ENCODE measurements at places on chromosomes 7 and 10.

DNA sequence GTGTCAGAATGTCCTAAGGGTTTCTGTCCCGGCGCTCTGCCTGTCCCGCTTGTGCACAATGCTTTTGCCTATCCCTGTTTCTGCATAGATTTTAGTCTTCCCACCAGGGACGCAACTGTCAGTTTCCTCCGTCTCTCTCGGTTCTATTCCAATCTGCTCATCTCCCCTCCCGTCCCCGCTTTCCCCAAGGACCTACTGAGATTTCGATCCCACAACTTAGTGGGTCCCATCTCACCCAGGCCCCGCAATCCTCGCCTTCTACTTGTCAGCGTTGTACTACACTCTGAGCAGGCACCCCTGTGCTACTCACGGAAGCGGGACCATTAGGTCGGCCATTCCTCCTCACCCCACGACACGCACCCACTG lies 519 bp upstream of the ZNF655 start:
- no peak for DNase-seq

DNA sequence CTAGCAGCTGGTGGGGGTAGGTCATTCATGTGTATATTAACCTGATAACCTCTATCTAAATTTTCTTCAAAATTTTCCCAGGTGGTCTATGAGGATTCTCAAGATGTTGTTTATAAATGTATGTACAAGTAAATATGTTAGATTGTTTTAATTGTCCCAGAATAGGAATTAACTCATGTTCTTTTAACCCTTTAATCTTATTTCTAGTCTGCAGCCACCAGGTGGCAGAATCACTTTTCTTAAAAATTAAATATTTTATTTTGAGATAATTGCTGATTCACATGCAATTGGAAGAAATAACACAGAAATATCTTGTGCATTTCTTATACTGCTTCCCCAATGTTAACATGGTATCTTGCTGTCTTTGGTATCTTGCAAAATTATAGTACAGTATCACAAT lies 589.5 kb downstream of the ARL4A start:
- no peak for DNase-seq

DNA sequence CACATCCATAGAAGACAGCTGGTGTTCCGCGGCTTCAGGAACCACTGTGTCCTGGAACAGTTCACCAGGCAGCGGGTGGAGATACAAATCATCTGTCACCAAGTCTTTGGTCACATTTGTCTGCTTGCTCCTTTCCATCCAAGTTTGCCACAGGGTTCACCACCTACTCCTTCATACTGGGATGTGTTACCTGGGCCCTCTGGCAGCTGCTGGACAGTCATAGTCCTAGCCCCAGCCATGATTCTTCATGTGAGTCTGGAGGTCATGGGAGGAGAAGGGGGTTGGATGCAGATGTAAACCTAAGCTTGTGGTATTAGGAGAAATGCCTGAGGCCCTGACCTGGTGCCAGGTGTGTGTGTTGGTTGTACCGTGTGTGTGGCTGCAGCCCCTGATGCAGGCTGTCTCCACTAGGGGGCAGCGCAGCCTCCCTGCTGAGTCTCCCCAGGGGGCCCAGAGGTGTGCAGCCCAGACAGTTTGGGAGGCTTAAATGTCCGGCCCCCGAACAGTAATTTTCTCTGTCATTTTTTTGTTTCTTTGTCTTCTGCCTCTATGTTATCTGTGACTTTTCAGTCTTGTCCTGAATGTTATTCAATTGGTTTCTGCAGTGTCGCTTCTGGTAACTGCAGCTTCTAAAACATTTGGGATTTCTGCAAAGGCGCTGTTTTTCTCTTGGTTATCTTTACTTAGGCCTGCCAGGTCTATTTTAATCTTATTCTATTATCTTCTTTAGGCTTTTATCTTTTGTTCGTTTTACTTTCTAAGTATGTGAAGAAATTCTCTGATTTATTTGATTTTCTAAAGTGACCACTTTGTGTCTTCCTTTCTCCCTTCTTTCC lies 14.8 kb downstream of the NPS start:
- no peak for DNase-seq

DNA sequence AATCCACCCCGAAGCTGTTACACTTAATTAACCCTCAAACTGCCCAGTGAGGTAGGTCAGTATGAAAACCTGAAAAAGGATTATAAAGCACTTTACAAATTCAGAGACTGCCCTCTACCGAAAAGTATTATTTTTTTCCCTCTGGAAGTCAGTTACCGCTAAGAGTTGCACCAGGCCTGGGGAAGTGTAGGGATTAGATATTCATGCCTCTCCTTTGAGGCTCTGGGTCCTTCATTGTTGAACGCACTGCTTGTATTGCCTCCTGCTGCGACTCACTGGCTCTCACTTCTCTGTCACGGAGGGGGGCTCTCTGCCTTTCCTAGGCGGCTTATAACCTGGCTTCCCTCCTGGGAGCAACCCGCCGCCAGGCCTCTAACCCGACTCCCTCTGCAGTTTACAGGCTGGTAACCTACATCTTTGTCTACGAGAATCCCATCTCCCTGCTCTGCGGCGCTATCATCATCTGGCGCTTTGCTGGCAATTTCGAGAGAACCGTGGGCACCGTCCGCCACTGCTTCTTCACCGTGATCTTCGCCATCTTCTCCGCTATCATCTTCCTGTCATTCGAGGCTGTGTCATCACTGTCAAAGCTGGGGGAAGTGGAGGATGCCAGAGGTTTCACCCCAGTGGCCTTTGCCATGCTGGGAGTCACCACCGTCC lies 2.7 kb downstream of the RHBDD2 start:
- no peak for DNase-seq
